ENCODE measurements at places on chromosomes 6 and 20.
A peak's percentile ranks its signal among the peaks of the same experiment; 100 is the strongest.

DNA sequence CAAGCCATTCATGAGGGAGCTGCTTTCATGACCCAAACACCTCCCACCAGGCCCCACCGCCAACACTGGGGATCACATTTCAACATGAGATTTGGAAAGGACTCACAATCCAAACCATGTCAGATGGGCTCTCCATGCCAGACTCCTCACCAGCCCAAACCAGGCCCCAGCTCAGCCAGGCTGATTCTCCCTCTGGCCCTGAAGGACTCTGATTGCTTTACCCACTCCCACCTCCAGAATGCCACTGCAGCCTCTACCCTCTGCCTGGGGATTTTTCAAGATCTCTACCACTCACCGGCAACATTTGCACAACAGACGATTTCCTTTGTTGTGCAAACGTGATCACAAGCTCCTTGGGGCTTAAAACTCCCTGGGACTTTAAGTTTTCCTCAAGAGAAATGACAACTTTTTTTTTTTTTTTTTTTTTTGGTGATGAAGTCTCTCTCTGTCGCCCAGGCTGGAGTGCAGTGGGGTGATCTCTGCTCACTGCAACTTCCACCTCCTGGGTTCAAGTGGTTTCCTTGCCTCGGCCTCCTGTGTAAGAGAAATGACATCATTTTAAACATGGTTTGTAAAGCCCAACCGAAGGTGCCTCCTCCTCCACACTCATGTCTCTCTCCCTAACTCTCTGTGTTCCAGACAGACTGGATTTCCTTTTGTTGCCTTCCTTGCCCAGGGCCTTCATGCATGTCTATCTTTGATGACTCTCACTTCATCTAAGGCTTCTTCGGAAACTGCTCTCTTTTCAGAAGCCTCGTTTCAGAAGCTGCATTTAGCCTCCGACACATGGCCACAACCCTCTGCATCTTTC, 147.0 kb downstream of the CDH26 start:
- no peak for DNase-seq

- DNase-seq = no peak
These were observed 13.2 kb upstream of the SERINC1 start for GRCh38 chr6:122484760-122485159.

DNA sequence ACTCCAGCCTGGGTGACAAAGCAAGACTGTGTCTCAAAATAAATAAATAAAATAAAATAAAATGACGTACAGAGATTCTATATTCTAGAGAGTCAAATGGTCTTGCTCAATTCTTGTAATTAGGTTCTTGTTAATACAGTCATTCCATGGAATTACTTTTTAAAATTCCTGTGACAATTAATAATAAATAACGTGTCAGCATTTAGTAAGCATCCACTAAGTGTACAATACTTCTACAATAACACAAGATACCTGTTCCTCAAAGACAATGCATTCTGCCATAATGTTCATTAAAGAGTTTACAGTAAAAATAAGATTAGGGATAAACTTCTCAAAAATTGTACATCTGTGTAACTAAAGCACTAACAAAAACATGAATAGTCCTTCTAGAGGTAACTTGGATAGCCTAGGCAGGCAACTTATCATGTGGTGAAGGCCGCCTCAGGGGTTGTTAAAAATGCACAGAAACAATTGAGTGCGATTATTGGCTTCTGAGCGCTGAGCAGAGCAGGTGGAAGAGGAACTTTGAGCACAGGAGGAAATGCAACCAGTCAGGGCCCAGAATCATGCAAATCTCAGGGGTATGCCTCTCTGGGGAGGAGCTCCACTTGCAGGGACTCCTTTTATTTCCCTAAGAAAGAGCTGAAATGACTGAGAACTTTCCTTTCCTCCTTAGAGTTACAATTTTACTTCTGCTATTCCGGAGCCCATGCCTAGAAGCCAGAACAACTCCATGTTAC, 37.1 kb downstream of the QRSL1 start:
- DNase-seq = no peak

- DNase-seq = no peak
These were observed 1.1 kb upstream of the SRSF12 start for GRCh38 chr6:89118931-89119330.

DNA sequence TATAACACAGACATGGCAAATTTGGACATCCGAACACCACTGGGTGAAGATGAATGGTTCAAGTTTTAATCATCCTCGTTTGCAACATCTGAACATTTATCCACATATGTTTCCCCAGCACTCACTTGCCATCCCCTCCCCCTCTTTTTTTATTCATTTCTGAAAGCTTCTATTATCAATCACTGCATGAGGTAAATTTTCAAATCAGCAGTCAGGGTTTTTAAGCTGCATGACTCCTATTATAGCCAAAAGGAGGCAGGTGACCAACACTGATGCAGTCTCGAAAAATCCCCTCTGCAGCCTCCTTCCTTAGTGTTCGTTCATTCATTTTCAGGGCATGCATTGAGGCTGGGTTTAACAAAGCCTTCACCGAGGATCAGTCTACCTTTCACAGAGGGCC, 530.8 kb upstream of the JARID2 start:
- DNase-seq = no peak

GRCh38 chr6:137696765-137697164, 170.3 kb upstream of the TNFAIP3 start:
- no peak for DNase-seq

DNA sequence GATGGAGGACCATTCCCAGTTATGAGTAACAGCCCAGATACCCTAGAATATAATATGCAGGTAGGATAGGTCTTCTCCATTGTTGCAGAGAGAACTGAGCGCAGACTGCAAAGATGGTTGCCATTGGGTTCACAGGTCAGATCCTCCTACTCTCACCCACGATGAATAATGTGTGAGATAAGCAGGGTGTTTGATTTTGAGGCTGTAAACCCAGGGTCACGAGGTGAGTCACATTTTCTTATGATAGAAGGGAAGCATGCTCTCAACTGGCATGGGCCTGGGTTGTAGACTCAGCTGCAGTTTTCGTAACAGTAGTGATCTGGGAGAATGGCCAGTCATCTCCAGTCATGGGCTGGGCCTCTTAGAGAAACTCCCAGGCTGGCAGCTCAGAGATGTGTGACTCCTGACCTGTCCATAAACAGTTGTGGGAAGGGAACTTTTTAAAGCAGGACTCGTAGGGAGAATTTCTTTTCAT, 74.2 kb downstream of the CD164 start:
- no peak for DNase-seq

DNA sequence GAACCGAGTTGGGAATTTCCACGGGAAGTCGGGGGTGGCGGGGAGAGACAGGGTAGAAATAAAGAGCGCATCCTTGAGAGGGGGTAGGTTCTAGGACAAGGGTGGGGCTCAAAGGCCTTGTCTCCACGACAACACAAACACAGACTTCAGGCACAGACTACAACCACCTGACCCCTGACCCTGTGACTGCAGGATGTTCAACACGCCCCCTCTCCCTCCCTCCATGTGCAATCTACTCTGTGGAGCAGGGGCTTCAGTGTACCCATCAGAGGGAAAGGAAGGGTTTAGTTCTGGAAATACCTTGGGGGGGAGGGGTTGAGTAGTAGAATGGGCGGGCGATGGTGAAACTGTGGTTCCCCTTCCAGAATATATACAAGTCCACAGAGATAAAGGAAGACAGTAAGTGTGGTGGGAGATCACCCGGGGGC, 651 bp upstream of the TAPBP start:
- DNase-seq = peak; percentile 44

DNA sequence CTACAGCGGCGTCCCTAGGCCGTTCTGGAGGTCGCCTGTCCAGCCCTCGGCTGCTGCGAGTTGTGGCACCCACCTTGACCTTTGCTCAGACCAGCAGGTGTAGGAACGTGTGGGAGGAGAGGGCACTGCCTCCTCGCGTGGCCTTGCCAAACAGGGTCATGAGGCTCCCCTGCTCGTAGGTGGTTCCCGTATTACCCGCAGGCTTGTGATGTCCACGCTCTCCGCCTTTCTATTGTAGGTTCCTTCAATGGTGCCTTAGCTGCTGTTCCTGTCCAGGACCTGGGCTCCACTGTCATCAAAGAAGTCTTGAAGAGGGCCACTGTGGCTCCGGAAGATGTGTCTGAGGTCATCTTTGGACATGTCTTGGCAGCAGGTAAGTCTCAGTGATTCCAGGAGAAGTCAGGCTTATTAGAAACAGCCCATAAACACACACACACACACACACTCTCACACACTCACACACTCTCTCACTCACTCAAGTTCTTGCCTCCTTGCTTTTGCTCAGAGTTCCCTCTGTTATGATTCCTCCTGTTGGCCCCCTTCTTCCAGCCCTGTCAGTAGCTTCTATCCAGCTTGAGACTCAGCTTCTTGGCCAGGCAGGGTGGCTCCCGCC, 942 bp downstream of the ACAT2 start:
- DNase-seq = peak; percentile 2

- no peak for DNase-seq
These were observed 815 bp upstream of the ITPR3 start for GRCh38 chr6:33620158-33620855.

GRCh38 chr20:3732327-3733118, at the start of gene HSPA12B:
HSPA12B (plus strand) TSS chr20:3732685; CDS start chr20:3738675, 5,990 bp downstream.
- DNase-seq = no peak

DNA sequence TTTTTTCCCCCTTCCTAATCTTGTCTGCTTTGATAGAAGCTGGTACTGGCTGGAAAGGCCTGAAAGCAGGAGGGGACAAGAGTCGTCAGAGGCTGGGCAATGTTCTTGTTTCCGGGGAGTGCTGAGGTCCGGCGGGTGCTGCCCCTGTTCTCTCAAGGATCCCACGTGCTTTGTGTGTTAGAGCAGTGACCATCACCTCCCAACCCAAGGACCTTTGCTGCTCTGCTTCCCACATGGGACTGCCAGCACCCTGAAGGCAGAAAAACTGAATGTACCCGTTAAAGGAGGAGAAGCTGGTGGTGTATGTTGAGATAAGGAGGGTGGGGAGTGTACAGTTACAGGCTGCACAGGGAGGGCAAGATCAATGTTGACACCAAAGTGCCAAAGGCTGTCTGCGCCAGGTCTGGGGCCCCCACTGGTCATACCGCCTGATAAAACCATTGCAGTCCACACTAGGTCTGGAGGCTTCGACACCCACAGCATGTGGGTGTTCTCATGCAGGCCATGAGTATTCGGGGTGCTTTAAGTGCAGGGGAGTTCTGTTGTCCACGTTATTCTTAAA, 15.0 kb downstream of the C20orf173 start:
- no peak for DNase-seq

- DNase-seq = no peak
These were observed 17.9 kb downstream of the TGM2 start for GRCh38 chr20:38147163-38147562.

DNA sequence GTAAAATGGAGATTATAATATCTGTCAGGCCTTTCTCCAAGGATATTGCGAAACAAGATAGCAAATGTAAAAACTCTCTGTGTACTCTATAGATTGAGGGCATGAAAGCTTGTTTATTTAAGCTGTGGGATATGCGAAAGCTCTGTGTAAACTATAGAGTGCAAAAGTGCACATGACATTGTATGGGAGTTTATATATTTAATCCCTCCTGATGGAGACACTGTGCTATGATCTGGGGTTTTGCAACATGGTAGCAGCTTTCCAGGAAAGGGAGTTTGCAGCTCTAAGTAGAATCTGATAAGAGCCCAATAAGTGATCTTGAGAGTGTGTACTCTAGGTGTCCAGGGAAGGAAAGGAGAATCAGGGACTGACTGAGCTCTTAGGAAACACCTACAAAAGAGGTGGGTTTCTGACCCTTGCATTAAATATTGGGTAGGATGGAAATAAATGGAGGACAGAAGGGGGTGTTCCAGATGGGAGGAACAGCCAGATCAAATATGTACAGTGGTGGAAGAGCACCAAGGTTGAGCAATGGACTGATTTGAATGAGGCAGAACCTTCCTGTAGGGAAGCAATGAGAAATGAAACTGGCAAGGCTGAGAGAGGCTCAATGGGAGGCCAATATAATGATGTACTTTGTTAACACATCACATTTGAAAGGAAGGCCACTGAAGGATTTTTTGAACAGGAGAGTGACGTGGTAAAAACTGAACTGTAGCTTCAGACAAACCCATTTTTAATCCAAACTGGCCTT, 450.1 kb downstream of the GJA1 start:
- no peak for DNase-seq
